ENCODE measurements at places on chromosomes 5 and 9. TPM values are rescaled to one million over a fixed set of nuclear protein-coding genes. Genes with fewer than 3 reads are reported as not detected.

DNA sequence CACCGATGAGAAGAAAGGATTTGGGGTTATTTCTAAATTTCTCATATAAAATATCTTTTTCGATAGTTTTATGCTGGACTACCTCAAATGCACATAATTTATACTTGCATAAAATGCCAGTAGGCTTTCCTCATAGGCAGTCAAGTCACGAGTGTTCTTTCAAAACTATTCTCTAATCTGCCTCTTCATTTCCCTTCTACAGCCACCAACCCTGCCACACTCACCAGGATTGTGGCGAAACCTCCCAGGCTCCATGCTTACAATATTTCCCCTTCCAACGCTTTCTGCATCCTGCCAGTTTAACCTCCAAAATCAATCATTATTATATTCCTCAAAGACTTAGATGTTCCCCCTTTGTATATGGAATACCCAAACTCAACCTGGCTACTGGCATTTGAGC is 65.4 kb downstream of the FRMD3 start:
- DNase-seq: no peak

DNA sequence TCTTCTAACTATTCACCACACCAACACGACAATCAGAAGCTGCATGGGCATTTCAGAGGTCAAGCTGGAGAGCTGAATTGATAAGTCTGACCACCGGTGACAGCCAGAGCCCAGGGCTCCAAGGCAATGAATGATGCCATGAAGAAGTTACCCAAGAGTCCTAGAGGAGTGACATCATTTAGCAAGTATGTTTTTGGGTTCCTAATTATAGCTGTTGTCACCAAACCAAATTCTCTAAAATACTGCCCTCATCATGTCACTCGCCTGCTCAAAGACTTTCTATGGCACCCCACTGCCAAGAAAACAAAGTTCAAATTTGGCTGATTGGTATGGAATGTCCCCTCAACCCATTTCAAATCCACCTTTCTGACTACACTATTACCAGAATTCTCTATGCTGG is 235.1 kb downstream of the SPOCK1 start:
- DNase-seq: no peak

DNA sequence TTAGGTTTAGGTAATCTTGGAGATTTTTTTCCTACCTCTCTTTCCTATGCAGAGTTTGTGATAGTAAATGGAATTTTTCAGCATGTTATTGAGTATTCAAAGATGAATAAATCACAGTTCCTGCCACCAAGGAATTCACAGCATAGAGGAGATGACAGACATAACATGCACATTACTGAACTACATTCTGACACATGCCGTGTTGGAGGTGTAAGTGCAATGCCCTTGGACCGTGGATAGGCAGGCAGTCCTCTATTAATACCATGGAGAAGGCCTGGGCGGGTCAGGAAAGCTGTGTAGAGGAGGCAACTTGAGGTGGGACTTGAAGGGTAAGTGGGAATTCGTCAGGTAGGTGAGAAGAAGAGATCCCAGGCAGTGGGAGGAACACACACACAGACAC is 43.9 kb downstream of the MCCC2 start:
- no peak for DNase-seq

DNA sequence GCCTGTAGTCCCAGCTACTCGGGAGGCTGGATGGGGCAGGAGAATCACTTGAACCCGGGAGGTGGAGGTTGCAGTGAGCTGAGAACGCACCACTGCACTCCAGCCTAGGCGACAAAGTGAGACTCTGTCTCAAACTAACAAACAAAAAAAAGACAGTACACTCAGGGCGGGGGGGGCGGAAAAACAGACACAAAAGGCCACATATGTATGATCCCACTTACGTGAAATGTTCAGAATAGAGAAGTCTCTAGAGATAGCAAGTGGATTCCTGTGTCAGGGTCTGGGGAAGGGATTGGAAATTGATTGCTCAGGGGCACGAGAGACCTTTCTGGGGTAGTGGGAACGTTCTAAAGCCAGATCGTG is 9.0 kb upstream of the LCN1 start:
- no peak for DNase-seq

DNA sequence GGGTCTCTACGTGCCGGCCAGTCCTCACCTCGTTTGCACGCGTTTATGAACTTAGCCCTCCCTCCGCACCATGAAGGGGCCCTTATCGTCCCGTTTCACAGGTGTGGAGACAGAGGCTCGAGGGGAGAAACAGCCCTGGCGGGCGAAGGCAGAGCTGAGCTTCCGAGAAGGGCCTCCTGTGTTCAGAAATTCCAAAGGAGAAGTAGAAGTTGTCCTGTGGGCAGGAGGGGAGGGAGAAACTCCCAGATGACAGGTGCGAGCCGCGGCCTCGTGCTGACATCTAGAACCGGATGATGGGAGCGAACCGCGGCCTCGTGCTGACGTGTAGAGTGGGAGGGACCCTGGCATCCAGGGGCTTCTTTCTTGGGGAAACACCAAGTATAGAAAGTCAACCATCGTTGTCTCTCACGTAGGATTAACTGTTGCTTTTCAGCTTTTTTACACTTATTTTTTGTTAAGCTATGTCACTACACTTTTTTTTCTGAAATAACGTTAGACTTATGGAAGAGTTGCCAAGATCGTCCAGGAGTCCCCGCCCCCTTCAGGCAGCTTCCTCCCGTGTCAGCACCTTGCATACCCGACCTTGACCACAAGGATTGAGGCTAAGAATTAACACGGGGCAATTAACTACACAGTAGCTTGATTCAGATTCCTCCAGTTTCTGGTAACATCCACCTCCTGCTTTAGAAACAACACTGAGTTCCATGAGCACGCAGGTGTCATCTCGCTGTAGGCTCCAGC is 42.8 kb upstream of the NKD2 start:
- DNase-seq: no peak

MEIKIN gene
- total RNA-seq: not detected
